ENCODE measurements at places on chromosomes 1 and 21.

DNA sequence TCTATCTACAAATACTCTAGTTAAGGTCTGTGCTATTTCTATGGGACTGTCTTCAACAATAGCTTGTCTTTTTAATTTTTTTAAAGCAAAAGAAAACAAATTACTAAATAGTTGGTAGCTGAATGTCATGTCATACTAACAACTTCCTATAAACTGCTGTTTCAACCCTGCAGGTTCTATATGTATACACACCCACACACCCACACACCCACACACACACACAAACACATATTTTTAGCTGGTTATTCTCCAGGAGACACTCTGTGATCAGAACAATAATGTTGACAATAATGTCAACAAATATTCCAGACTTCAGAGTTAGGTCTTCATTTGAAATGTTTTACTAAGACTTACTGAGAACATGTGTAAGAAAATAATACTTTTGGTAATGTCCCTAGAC is 66.7 kb downstream of the AK5 start:
- no peak for DNase-seq

DNA sequence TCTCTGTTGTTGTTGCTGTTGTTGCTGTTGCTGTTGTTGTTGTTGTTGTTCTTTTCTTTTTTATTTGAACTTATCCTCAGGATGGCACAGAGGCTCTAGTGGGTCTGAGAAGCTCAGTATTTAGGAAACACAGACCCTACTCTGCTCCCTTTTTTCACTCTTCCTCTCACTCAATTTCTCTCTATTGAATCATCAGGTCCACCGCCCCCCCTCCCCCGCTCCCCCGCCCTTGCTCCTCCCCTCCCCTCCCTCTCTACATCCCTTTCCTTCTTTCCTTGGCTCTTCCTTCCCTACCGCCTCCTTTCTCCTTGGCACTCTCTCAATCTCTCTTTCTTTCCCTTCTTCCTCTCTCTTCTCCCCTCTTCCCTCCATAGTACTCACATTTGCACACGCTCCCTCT is 218.5 kb upstream of the ZC3H12A start:
- DNase-seq: no peak

GRCh38 chr1:50246869-50247268 is 138.1 kb downstream of the ELAVL4 start:
- no peak for DNase-seq

DNA sequence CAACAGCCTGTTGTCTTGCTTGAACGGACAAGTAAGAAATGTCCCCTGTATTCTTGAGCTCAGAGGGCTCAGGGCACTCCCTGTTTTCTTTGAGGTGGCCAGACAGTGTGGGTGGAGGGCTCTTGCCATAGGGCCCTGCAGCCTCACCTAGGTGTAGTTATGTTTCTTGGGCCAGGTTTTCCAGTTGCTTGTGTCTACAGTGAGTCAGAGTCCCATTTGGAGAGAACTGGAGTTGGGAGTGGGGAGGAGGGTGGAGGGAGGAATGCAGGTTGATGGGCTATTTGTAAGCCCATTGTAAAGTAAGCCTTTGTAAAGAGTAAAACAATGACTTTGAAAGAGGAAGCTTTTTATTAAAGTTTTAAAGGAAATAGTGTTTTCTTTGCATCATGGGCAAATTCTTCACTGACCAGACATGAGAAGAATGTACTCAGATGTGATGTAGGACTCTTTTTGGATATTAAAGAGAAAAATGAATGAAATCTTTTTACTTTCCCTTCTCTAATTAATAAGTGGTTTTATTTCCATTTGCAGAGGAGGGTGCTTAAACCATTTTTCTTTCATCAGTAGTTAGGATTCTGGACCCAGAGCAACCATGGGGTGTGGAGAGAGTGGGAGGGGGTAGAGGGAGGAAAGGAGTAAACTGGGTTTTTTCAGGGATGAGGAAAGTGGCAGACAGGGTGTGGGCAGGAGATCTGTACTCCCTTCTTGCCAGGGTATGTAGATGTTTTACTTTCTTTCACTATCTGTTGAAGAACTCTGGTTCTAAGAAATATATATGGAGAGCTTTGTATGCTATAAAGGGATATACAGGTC is 45.1 kb upstream of the MACF1 start:
- DNase-seq: peak; percentile 76

DNA sequence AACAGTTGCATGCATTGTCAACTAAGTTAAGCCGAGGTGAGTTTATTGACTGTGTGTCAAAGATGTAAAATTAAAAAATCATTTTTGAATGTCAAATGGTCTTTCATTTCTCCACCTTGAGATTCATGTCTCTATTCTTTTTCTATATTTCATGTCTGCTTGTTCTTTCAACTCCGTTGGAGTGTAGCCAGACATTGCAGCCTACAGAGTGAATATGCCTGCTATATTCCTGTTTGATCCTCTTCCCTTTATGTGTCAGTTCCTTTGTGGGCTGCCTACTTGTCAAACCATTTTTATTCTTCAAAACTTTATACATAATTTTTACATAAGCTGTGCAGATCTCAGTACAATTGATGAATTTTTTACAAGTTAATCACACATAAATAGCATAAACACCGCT is 1325.8 kb upstream of the PRMT6 start:
- no peak for DNase-seq

Measured in NT2/D1 (cell line).